ENCODE measurements at places on chromosomes 6 and 20.

DNA sequence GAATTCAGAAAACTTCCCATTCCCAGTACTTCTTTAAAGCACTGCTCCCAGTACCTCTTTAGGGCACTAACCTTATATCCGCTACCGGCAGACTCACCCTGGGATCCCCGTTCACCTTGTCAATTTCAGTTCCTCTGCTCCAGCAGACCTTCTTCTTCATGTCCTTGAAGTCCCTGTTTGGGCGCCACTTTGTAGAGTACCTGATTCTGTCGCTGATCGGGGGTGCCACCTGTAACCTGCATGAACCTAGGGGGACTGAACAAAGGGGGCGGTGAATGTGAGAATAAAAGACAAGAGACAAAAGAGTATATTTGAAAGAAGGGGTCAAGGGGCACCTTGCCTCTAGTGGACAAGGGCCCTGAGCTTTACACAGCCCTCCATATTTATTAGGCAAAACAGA, 4.9 kb upstream of the GINS1 start:
- DNase-seq = no peak

DNA sequence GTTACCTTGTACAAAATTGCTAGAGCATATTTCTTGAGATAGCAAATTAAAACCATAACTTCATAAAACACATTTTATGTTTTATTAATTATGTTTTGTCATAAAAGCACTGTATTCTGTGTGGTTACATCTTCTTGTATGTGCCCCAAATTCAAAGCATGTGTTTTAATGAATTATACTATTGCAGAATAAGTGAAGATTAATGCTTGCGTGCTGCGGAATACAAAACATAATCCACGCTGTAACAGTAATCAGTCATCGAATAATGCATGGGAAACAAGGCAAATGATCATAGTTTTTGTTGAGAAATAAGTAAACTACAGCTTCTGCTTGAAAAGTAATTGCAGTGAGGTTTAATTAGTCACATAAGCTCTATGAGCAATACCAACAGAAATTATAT, 459.2 kb upstream of the SOX4 start:
- DNase-seq = no peak

- DNase-seq = peak; percentile 44
Measured at GRCh38 chr20:49676581-49677291, 36.9 kb downstream of the B4GALT5 start.

- DNase-seq = no peak
Measured at GRCh38 chr6:55997223-55997874, 122.0 kb upstream of the BMP5 start.

- DNase-seq = peak; percentile 69
Measured at GRCh38 chr20:32457479-32457986, 99.4 kb downstream of the ASXL1 start.

- DNase-seq = no peak
Measured at GRCh38 chr6:79902046-79902445, 45.3 kb downstream of the ELOVL4 start.

- DNase-seq = no peak
Measured at GRCh38 chr6:27168586-27169443, 78.7 kb upstream of the PRSS16 start.

DNA sequence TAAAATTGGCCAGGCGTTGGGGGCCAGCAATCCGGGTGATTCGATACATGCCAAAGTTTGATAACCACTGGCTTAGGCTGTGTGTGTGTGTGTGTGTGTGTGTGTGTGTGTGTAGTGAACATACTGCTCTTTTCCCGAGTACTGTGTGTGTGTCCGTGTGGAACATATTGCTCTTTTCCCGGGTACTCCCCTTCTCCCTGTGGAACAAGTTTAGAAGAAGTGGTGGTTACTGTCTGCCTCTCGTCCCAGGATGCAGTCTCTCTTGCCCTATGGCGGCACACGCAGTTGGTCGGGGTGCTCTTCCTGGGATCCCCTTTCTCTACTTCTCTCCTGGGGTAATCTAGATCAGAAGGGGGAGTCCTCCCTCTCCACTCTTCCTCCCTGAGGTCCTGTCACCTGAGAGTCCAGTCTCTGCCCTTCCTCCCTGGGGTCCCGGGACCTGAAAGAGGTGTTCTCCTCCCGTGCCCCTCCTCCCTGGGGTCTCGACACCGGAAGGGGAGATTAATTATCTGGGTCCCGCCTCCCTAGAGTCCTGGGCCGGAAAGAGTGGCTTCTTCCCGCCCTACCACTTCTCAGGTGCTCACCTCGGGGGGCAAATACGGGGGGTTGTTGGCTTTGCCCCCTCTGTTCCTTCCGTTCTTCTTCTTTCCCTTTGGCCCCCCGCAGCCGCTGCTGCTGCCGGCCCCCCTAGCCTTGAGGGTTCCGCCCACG, 516 bp downstream of the GTPBP2 start:
- peak; percentile 73 for DNase-seq

- no peak for DNase-seq
Measured at GRCh38 chr6:28988536-28989311, 16.4 kb downstream of the ZNF311 start.

GRCh38 chr6:166949528-166950442, 6.6 kb downstream of the RNASET2 start:
- DNase-seq = no peak

GRCh38 chr6:71349976-71350615, 61.5 kb downstream of the OGFRL1 start:
- DNase-seq = no peak

- no peak for DNase-seq
Measured at GRCh38 chr6:89886378-89887120, 7.7 kb upstream of the GJA10 start.

DNA sequence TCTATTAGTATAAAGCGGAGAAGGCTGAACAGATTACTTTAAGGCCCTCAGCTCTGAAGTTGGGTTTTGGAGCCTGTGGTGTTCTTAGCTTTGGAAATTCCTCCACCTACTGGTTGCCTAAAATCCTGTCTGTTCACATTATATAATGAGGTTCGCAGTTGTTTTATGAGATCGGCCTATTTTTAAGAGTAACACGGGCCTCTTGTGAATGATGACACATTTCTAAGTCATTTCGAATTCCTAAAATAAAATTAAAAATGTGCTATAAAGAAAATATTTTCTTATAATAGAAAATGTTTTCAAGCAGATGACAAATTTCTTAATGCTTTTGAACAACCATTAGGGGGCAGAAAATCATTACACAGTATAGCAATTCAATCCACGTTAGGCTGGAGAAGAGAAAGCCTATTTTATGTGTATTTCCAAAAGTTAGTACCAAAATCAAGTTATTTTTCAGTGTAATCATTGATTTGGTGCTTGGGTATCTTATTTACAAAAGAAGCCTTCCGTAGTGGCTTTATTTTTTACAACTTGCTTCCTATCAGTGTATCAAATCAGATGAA, 15.8 kb upstream of the FAM8A1 start:
- peak; percentile 71 for DNase-seq

GRCh38 chr20:35121186-35121585, 25.9 kb downstream of the EDEM2 start:
- DNase-seq = no peak

DNA sequence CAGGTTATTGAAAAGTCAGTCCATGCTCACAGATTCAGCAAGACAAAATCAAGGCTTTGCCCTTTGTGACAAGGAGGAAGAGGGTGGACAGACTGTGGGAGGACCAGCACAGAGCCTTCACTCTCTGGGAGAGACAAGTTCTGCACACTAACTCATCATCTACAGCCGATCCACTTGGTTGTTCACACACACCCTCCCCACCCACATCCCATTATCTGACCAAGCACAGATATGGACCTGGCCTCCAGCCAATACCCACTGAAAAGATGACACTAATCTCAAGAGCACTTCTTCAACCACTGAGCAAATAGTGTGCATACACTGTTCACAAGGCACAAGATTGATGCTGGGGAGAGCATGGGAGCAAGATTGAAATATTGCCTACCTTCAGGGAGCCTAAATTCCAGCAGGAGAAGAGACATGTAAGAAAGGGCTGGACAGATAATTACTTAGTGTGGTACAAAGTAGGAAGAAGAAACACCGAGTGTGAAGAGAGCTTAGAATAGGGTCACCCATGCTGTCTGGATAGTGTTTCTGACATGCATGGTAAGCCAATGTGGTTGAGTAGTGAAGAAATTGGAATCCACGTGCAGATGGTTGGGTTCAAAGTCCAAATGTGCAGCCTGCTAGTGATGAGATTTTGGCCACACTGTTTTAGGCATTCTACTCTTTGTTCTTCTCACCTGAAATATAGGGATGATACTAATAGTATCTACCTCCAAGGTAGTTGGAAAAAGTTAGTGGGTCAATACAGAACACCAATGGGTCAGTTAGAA, 21.7 kb upstream of the IL17A start:
- DNase-seq = no peak

GRCh38 chr6:19320111-19320581, 517.0 kb upstream of the ID4 start:
- DNase-seq = no peak

Measured in GM13977 (cell line).